Stomach (tissue), 19 donors: ENCODE measurements at places on chromosomes 6 and 20. TPM values are rescaled to one million over a fixed set of nuclear protein-coding genes. Genes with fewer than 3 reads are reported as not detected.

Gene OPN5
- total RNA-seq: not detected

Gene DSP
- total RNA-seq: 121 TPM

Gene MUC21
- total RNA-seq: 0.58 TPM

Gene SPDEF
- 9.9 TPM for total RNA-seq

Gene GABRR1
- not detected for total RNA-seq

Gene OR2H1
- total RNA-seq: not detected

Gene NRN1
- 4.5 TPM for total RNA-seq

Gene MYH7B
- total RNA-seq: not detected

Gene RRBP1
- 397 TPM for total RNA-seq

Gene DDO
- total RNA-seq: not detected

Gene PRRT1
- total RNA-seq: 0.87 TPM

Gene MUC22
- total RNA-seq: not detected

Gene BANF2
- total RNA-seq: not detected

Gene WFDC2
- 2.6 TPM for total RNA-seq

Gene MATN4
- total RNA-seq: not detected

Gene AIF1
- total RNA-seq: 3.2 TPM

Gene SYCP2
- total RNA-seq: 1.4 TPM

Gene VIP
- 21.1 TPM for total RNA-seq

Gene DYNLT2
- total RNA-seq: 5.3 TPM

Gene ENPP3
- 13.0 TPM for total RNA-seq

Gene TAP1
- total RNA-seq: 16.0 TPM
